ENCODE measurements at places on chromosomes 4 and X. TPM values are rescaled to one million over a fixed set of nuclear protein-coding genes. Genes with fewer than 3 reads are reported as not detected.

Gene ALAS2
- not detected for total RNA-seq

GRCh38 chr4:142480244-142480643, 365.9 kb downstream of the INPP4B start:
- H3K4me1 ChIP-seq = no peaks in the 10 kb centered on the region
- no peak overlapping the region for H3K4me3 ChIP-seq
- DNase-seq = no peak

- no peak for DNase-seq
- H3K4me1 ChIP-seq = no peaks in the 10 kb centered on the region
- no peak overlapping the region for H3K4me3 ChIP-seq
- no peaks in the 10 kb centered on the region for H3K27me3 ChIP-seq
Measured at GRCh38 chr4:8181844-8182243, 17.2 kb upstream of the SH3TC1 start.

- no peak for DNase-seq
- H3K27ac ChIP-seq = no peak overlapping the region
- no peaks in the 10 kb centered on the region for H3K4me1 ChIP-seq
- no peaks in the 10 kb centered on the region for H3K27me3 ChIP-seq
- no peak overlapping the region for H3K4me3 ChIP-seq
Measured at GRCh38 chrX:68982476-68982875, 153.7 kb downstream of the EFNB1 start.

Gene LGI2
- not detected for total RNA-seq

DNA sequence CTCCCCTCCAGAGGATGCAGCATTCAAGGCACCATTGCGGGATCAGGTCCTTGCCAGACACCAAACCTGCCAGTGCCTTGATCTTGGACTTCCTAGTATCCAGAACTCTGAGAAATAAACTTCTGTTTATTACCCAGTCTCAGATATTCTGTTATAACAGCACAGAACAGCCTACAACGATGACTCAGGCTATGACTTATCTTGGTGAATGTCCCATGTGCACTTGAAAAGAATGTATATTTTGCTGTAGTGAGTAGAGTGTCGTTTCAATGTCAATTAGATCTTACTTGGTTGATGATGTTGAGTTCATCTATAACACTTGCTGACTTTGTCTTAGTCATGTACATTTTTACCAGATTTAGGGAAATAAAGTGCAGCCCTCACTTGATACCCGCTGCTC, 34.5 kb upstream of the PGRMC1 start:
- no peak overlapping the region for H3K27ac ChIP-seq
- H3K4me1 ChIP-seq = no peaks in the 10 kb centered on the region
- H3K4me3 ChIP-seq = no peak overlapping the region
- no peaks in the 10 kb centered on the region for H3K27me3 ChIP-seq
- H3K36me3 ChIP-seq = no peaks in the 10 kb centered on the region

Gene RTL3
- not detected for total RNA-seq

Gene CCKAR
- not detected for total RNA-seq
